ENCODE measurements at places on chromosomes 3 and 15. TPM values are rescaled to one million over a fixed set of nuclear protein-coding genes. Genes with fewer than 3 reads are reported as not detected.

Gene FOXL2
- 2.2 TPM for total RNA-seq

Gene ERC2
- total RNA-seq: 20.9 TPM

Gene GOLGA6L4
- total RNA-seq: 3.6 TPM

Gene MRPL47
- 81.4 TPM for total RNA-seq

Gene DISP2
- total RNA-seq: 3.4 TPM

Gene TNFSF10
- not detected for total RNA-seq

Gene ATP11B
- total RNA-seq: 27.2 TPM

Gene RHO
- not detected for total RNA-seq

DNA sequence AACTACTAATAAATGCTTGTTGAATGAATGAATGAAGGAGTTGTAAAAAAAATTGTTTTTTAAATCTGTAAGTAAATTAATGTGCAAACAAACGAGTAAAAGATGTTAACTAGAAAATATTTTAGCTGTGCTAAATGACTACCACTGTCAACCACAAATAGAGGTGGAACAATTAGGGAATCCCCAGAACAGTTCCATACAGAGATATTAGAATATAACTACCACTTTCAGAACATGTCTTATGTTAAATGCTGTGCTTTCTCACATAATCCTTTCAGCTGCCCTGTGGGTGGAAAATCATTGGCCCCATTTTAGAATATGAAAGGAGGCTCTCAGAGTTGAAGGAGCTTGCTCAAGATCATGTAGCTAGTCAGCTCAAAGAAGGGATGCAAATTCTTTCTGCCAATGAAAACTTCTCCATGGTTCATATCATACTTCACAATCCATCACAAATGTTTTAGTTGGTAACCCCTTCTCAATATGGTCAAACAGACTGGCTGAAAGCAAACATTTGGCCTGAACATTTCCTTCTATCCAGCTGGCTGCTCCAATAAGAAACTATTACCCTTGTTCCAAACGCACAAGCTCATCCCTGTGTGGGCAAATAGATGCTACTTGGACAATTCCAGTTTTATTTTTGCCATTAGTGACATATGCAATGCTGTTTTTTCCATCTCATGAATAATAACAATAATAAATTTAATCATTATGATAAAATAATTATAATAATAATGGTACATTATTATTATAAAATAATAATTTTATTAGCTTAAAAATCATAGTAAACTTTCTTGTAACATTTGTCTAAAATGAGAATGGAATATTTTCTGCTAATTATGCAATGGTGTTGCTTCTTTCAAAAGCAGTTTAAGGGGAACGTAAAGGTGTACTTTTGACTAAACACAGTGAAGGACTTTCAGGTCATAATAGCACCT is 290.4 kb upstream of the STT3B start:
- peaks cover 3% of the 10 kb centered on the region for H3K4me1 ChIP-seq
- H3K36me3 ChIP-seq: no peaks in the 10 kb centered on the region
- no peak for DNase-seq
- H3K4me3 ChIP-seq: no peak overlapping the region

DNA sequence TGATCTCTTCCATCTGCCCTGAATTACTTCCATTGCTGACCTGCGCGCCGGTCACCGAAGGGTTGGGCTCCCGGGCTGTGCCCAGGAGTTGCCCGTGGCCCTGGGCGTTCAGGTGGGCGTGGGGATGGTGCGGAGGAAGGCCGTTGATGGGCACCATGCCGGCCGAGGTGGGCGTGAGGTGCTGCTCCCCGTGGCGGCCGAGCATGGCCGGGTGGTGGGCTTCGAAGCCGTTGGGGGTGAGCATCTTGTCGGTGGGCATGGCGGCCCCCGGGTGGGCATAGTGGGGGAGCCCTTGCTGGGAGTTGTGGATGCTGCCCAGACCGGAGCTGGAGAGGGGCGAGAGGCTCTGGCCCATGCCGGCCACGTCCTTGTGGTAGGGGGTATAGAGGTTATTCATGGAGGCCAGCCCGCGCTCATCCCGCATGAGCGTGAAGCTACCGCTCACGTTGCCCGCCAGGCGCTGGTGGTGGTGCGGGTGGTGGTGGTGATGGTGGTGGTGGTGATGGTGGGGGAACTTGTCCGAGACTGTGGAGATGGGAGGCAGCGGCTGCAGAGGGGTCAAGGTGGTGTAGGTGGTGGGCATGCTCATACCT is 1.0 kb downstream of the ONECUT1 start:
- H3K36me3 ChIP-seq: peaks cover 10% of the 10 kb centered on the region
- no peak overlapping the region for H3K27ac ChIP-seq
- DNase-seq: peak; percentile 55
- H3K27me3 ChIP-seq: peaks cover 99% of the 10 kb centered on the region

DNA sequence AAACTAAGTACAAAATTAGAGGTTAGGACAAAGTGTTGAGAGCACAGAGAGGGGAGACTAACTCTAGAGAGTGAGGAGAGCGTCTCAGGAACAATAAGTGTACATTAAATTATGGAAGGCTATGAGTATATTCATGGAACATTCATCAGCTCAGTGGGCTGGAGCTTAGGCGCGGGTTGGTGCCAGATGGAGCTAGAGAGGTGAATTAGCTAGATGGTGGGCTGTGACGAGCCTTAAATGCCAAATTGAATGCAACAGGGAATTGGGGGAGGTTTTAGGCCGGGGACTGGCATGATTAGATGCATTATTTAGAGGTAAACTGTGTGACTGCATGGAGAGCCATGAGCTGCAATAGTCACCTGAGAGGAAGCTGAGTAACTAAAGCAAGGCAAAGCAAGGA is 97.1 kb downstream of the TMEM108 start:
- no peak overlapping the region for H3K27ac ChIP-seq
- H3K27me3 ChIP-seq: no peaks in the 10 kb centered on the region
- H3K4me1 ChIP-seq: no peaks in the 10 kb centered on the region

GRCh38 chr15:84880822-84881519 is 3.5 kb upstream of the SLC28A1 start:
- H3K27ac ChIP-seq: no peak overlapping the region
- peaks cover 4% of the 10 kb centered on the region for H3K4me1 ChIP-seq
- H3K27me3 ChIP-seq: no peaks in the 10 kb centered on the region
- H3K4me3 ChIP-seq: no peak overlapping the region

DNA sequence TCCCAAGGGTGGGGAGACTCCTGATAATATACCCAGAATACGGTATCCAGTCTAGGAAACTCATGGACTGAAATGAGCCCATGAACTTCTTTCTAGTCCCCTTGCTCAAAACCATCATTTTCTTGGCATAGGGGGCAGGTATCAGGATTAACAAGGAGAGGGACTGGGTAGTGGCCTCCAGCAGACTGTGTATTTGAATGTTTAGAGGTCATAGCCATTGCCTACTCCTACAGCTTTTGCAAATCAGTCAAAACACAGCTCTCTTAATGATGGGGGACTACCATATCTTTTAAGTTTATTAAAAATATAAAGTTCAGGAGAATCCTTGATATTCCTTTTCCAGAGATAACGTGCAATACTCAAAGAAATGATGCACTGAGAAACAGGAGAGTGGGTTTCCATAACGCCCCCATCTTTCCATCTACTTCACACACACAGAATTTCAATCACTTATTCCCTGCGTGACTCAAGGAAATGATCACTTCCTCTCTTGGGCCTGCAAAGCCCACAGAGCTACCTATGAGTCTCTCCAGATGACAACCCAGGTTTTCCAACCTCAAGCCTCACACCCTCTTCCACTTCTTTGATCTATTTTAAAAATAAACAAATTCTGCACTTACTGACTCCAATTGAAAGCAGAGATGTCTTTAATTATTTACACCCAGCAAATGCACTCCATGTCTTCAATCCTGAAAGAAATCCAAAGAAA is 584.0 kb upstream of the LMCD1 start:
- DNase-seq: no peak
- no peaks in the 10 kb centered on the region for H3K27me3 ChIP-seq
- no peak overlapping the region for H3K27ac ChIP-seq
- H3K36me3 ChIP-seq: no peaks in the 10 kb centered on the region

- H3K27me3 ChIP-seq: no peaks in the 10 kb centered on the region
- H3K27ac ChIP-seq: no peak overlapping the region
- DNase-seq: no peak
- H3K36me3 ChIP-seq: no peaks in the 10 kb centered on the region
These were observed 185.8 kb downstream of the FOXP1 start for GRCh38 chr3:71397726-71398125.

DNA sequence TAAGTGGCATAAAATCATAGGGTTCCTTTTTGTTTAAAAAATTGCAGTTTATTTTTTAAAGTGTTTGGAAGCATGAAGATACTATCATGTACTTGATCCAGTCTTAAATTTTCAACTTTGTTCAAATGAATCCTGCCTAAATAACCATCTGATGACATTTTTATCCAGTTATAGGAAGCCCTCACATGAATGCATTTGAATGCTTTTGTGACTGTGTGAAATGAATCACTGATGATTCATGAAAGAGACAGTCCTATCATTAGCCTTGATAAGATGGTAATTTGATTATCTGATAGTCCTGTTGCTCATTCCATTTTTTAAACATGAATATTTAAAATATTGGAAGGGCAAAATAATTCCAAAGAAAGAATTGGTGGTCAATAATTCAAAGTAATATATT is 401.9 kb upstream of the ROBO2 start:
- H3K27ac ChIP-seq: no peak overlapping the region
- no peak for DNase-seq
- peaks cover 3% of the 10 kb centered on the region for H3K4me1 ChIP-seq
- no peak overlapping the region for H3K4me3 ChIP-seq

GRCh38 chr3:20808864-20809263 is 622.9 kb upstream of the SGO1 start:
- DNase-seq: no peak
- H3K4me1 ChIP-seq: no peaks in the 10 kb centered on the region
- no peaks in the 10 kb centered on the region for H3K27me3 ChIP-seq
- no peaks in the 10 kb centered on the region for H3K36me3 ChIP-seq

DNA sequence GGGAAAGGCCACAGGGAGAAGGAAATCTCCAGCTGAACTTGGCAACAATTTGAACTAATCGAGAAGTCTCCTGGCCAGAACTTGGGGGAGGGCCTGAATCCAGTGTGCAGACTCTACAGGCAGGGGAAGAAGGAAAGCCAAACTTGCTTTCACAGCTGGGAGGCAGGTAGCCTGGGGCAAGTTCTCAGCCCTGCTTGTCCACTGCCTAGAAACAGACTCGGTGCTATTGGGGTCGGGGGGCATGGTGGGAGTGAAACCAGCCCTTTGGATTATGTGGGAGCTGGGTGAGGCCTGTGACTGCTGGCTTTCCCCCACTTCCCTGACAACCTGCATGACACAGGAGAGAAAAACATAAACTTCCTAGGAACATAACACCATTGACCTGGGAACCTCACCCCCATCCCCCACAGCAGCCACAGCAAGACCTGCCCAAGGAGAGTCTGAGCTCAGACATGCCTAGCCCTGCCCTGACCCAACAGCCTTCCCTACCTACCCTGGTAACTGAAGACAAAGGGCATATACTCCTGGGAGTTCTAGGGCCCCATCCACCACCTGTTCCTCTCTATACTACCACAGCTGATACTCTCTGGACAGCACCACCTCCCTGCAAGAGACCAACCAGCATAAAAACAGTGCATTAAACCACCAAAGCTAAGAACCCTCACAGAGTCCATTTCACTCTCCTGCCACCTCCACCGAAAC is 103.7 kb upstream of the MNS1 start:
- no peaks in the 10 kb centered on the region for H3K36me3 ChIP-seq
- no peaks in the 10 kb centered on the region for H3K4me1 ChIP-seq

DNA sequence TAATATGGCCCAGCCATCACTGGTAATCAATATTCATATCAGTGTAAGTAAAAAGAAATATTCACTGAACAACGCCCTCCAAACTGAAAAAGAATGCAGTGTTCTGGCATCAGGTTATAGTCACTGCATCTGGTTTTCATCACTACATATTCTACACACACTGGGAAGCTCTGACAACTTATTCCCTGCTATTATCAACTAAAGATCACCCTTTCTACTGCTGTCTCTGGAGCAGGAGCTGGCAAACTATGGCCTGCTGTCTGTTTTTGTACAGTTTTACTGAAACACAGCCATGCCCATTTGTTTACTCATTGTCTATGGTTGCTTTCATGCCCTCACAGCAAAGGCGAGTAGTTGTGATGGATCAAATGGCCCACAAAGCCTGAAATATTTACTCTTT is 35.3 kb downstream of the TUBGCP4 start:
- H3K36me3 ChIP-seq: peaks cover 96% of the 10 kb centered on the region
- H3K27ac ChIP-seq: no peak overlapping the region
- no peaks in the 10 kb centered on the region for H3K27me3 ChIP-seq
- DNase-seq: no peak

DNA sequence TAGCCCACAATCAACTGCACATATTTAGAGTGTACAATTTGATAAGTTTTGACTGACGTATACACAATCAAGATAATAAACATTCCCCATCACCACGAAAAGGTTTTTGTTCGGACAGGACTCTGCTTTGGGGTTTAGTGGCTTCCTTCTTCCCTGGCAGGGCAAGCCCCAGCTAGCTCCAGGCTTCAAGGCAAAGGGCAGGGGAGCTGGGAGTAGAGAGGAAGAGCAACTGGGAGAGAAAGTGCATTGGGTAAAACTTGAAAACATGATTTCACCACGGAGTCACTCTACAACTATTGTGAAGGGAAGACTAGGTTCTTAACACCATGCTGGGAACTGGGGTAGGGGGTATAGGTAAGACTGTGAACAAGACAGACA is 185.1 kb upstream of the UBE2E1 start:
- no peaks in the 10 kb centered on the region for H3K36me3 ChIP-seq
- H3K27me3 ChIP-seq: no peaks in the 10 kb centered on the region
- peak; percentile 17 for DNase-seq
- no peak overlapping the region for H3K27ac ChIP-seq

- H3K27ac ChIP-seq: no peak overlapping the region
- H3K4me3 ChIP-seq: no peak overlapping the region
These were observed 45.6 kb downstream of the LRRC3B start for GRCh38 chr3:26668171-26668570.

DNA sequence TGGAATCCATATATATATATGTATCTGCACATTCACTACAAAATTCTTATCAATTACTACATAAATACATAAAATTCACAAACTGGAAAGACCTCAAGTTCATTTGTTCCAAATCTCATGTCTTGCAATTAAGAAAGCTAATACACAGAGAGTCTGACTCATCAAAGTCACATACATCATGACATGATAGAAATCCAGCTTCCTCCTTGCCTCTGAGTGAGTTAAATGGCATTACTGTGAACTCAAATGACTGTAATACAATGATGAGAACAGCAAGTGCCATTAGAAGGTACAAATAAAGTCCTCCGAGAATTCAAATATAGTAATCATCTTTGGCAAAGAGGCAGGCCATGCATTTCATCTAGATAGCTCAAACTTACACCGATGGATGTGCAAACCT is 55.1 kb upstream of the AGTR1 start:
- no peaks in the 10 kb centered on the region for H3K36me3 ChIP-seq
- no peaks in the 10 kb centered on the region for H3K27me3 ChIP-seq
- no peak overlapping the region for H3K27ac ChIP-seq
- no peaks in the 10 kb centered on the region for H3K4me1 ChIP-seq
- DNase-seq: no peak

DNA sequence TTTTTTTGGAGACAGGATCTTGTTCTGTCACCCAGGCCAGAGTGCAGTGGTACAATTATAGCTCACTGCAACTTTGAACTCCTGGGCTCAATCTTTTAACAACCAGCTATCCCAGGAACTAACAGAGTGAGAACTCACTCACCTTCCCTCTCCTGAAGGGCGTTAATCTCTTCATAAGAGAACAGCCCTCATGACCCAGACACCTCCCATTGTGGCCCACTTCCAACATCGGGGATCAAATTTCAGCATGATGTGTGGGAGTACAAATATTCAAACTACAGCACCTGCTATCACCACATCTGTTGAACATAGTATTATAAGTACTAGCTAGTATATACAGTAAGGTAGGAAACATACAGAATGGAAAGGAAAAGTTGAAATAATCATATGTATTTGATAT is 132.5 kb downstream of the DOCK3 start:
- H3K36me3 ChIP-seq: peaks cover 5% of the 10 kb centered on the region
- H3K4me3 ChIP-seq: no peak overlapping the region
- no peaks in the 10 kb centered on the region for H3K4me1 ChIP-seq
- H3K27me3 ChIP-seq: no peaks in the 10 kb centered on the region

Data from H1 (cell line).